Suppressor macrophage treated with lipopolysaccharide for 4 hours (primary cell): ENCODE measurements at places on chromosomes 4 and X.

DNA sequence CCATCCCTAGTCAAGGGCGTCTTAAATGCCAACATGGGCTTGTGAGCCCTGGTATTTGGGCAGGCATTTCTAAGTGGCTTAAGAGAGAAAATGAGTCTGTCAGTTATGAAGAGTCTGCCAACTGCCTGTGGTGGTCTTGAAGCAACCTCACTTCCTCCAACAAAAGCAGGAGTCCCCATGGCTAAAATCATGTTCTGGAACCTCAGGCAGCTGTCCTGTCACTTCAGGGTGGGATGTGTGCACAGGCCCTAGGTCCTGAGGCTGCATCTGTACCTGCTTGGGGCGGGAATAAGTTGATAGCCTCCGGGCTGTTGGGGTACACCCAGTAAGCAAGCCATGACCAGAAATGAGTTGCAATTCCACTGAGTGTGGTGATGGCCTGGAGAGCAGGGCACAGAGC lies 115.0 kb upstream of the SCML1 start:
- no peak for DNase-seq

DNA sequence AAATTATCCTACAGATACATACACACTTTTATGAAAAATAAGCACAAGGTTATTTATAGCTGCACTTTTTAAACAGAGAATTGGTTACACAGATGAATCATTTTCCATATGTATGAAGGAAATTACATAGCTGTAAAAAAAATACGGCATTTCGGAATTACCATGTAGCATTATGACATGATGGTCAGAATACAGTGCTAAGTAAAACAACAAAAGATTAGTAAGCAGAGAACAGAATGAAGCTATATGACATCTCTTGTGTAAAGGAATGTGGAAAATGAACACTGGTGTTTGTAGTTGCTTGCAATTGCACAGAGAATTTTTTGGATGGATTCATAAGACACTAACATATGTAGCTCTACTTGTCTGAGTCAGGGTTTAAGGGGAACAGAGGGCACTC lies 1222.0 kb upstream of the PRKX start:
- DNase-seq, result peak; percentile 32

DNA sequence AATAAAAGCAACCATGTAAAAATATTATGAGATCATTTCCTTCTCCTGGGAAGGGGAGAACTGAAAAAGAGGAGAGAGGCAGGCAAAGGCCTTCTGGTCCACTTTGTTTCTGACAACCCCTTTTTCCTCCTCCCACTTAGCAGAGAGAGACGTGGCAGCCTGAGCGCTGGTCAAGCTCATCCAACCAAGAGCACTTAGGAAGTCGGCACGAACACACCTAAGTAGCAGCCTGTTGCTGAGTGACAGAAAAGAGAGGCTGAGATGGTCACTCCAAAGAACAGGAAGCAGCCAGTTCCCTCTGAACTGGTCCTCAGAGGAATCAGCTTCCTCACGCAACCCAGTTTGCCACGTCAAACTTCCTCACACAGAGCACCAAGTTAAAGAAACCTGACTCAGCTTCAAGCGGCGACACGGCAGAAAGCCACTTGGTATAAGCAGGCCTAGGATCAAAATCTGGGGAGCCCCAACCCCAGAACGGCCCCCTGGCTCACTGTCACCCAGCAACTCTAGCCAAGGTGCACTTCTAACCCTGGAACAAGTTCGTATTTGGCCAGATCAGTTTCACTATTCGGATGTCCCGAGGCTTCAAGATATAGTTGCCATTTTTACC lies 861 bp downstream of the SEC24D start:
- DNase-seq, result peak; percentile 92

GRCh38 chr4:10063544-10064300 lies 42.4 kb upstream of the SLC2A9 start:
- DNase-seq, result peak; percentile 71

- no peak for DNase-seq
Observed at GRCh38 chr4:52197306-52197705, 146.2 kb downstream of the SPATA18 start.

- no peak for DNase-seq
Observed at GRCh38 chr4:26126994-26127393, 193.8 kb upstream of the RBPJ start.

DNA sequence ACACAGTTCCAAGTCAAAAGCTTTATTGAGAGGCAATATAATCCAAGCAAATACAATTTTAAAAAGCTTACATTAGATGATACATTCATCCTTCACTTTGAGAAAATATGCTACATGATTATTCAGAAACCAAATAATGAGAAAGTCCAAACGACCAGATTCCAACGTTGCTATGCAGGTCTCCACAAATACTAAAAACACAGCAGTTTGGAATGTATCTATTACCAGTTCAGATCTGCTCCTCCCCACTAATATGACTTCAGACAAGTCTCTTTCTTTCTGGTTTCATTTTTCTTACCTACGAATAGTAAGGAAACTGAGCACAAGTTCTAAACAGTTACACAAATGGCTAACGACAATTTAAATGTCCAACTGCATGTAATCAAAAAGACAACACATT lies 9.5 kb downstream of the NAF1 start:
- no peak for DNase-seq

DNA sequence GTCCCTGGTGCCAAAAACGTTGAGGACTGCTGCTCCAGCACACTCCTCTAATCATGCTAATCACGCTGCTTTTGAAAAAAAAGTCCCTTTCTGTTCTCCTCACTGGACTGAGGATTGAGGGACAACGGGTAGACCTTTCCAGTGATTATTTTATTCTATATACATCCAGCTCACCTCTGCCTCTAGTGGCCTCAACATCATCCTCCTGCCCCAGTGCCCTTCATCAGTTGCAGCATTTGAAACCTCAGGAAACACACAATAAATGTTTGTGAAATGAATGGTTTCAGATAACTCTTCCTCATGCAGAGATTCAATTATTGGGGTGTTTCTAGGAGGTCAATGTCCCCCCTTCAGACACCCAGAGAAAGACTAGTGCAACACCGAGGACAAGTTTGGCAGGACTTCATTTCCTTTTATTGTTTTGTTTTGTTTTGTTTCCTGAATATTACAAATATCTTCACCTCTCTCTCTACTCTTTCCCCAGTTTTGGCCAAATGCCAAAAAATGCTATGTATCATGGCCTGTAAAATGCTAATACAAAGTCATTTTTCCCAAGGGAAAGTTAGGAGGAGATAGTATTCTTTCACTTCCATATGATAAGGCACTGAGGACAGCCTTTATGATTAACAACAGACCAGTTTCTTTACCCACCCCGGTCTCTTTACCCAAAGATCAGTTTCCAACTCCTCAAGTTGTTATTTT lies 460.1 kb upstream of the SLIT2 start:
- no peak for DNase-seq

DNA sequence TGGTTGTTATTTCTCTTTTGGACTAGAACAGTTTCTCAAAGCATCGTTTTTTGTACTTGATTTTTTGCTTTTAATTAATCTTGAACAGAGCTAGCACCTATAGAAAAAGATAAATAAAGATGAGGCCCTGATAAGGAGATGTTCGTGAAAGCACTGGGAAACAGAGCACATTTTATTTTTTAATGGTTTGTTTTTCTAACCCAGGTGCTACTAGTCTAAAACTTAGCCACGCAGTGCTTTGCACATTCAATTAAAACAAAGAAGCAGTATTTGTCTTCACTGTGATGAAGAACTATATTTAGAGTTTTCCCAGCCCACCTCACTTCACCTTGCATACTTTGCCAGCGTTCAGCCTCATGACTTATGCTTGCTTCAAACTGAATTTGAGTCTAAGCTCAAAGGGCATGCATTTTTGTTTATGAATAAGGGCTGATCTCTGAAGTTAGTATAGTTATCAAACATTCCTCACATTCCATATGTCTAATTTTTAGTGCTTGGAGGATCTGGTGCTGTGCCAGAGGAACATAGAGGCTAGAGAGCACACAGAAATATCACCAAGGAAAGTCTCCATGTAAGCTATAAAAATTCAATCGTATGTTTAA lies 76.7 kb downstream of the WWC2 start:
- DNase-seq, result no peak

- DNase-seq, result no peak
Observed at GRCh38 chrX:11273544-11273943, 19.7 kb upstream of the AMELX start.

- DNase-seq, result no peak
Observed at GRCh38 chr4:84443523-84443922, 55.6 kb downstream of the NKX6-1 start.

DNA sequence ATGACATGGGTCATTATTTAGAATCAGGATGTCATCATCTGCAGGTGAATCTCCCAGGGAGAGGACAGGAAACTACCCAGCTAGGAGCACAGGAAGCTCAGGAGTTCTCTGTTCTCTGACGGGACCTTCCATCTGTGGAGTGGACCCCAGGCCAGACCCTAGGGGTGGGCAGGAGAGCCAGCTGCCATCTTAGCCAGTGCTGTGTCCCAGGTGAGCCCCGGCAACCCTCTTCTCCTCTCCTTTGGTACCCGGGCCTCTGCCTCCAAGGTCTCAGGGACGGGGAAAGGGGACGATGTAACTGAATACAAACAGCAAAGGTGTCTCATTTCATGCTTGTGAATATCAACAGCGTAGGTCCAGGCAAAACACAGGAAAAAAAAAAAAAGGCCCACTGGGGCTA lies 48.5 kb downstream of the C4orf50 start:
- no peak for DNase-seq

DNA sequence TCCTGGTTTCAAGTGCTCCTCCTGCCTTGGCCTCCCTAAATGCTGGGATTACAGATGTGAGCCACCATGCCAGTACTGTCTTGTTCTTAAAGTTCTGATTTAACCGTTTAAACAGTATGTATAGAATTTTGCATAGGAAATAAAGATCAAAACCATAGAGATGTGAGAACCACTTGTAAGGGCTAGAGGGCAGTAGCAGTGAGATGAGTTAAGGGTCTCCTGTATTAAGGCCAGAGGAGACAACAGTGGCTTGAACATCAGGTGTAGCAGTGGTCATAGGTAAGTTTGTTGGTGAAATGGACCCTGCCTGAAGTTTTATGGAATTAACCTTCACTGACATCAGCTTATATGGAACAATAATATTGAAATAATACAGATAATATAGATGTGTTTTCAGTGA lies 155.7 kb downstream of the SLC4A4 start:
- DNase-seq, result no peak

DNA sequence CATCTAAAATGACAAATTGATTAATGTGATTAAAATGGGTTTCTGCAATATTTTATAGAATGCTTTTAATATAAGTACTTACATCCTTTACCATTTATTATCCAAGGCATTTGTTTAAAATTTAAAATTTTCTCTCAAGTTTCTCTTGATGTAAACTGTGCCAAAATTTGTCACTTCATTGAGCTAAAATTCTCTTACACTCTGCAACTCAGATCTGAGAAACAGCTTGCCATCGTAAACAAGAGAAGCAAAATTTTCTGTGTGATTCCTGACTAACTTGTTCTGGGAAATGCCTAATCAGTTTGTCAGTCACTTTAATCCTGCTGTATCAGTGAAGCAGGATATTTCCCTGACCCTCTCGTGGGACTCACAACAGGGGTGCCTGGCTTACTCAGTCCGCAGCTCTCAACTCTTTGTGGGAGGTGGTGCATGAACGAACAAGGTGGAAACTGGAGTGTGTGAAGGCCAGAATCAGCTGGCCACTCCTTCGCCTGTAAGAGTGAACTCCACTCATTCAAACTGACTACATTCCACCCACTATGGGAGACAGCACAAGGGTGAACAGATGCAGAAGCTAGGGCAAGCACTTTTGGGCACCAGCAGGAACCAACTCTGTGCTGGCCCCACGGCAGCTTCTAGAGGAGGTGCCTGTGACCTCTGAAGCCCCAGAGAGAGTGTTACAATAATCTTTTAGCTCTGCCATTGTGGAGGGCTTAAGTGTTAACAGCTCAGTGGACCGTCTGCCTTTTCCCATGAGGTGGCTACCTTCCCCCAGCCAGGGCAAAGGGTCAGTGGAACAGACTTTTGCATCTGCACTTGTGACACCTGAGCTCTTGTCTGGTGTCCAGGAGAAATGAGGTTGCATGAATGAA lies 349.4 kb downstream of the FAT4 start:
- no peak for DNase-seq

DNA sequence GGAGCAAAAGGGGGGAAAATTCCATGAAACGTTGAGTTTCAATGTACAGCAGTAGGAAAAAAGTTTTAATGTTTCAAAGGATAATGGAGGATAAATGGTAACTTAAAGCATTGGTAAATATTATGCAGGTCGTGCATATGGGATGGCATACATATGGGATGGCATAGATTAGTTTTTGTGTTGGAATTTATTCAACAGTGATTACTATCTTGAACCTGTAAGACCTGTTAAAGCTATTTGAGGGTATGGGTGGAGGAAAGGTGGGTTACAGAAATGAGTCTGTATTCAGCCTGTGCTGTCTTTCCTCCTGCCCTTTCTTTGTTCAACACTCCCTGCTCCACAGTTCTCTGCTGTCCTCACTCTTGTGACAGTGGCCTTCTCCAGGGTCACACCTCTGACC lies 54.6 kb downstream of the ARHGAP10 start:
- no peak for DNase-seq

GRCh38 chr4:165288639-165289422 lies 38.6 kb upstream of the MSMO1 start:
- peak; percentile 52 for DNase-seq

- peak; percentile 70 for DNase-seq
Observed at GRCh38 chrX:56765811-56766553, 36.9 kb downstream of the NBDY start.

- DNase-seq, result no peak
Observed at GRCh38 chr4:100042235-100042634, 92.2 kb upstream of the H2AZ1 start.

- peak; percentile 52 for DNase-seq
Observed at GRCh38 chr4:83535520-83536361, at the start of gene GPAT3. Gene GPAT3 (plus strand): TSS chr4:83536108. CDS start chr4:83536623, 515 bp downstream.

DNA sequence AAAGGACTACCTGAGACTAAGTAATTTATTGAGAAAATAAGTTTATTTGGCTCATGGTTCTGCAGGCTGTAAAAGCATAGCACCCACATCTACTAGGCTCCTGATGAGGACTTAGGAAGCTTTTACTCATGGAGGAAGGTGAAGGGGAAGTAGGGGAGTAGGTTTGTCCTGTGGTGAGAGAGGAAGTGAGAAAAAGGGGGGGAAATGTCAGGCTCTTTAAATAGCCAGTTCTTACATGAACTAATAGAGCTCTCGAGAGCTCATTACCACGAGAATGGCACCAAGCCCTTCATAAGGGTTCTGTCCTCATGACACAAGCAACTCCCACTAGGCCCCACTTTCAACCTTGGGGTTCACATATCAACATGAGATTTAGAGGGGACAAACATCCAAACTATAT lies 125.5 kb upstream of the NRK start:
- no peak for DNase-seq

DNA sequence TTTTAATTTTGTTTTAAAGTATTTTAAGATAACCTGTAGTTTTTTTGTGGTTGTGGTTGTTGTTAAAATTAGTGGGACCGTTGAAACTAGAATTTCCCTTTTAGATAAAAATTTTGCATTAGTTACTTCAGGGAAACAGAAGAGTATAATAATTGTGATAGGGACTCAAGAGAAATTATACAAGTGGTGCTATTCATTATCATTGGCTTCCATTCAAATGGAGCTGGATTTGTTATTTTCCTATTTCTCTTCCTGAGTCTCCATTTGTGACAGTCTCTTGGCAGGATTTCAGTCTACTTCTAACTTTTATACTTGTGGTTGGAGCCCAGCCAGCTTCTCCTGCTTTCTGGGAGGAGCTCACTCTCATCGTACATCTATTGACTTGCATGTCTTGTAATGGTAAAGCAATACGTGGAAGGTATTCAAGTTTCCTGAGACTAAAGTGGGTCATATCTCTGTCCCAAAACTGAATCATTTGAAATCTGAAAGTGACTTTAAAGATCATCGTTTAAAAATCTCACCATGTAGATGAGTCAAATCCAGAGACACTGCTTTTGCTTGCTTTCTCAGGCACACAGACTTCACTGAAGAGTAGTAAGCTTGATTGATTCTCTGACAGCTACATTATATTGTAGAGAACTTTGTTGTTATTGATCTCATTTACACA lies 155.8 kb downstream of the RPA4 start:
- DNase-seq, result no peak
